ENCODE measurements at places on chromosomes 2 and 18.
A peak's percentile ranks its signal among the peaks of the same experiment; 100 is the strongest.

- no peak for DNase-seq
Observed at GRCh38 chr18:21203542-21204241, 38.3 kb upstream of the GREB1L start.

DNA sequence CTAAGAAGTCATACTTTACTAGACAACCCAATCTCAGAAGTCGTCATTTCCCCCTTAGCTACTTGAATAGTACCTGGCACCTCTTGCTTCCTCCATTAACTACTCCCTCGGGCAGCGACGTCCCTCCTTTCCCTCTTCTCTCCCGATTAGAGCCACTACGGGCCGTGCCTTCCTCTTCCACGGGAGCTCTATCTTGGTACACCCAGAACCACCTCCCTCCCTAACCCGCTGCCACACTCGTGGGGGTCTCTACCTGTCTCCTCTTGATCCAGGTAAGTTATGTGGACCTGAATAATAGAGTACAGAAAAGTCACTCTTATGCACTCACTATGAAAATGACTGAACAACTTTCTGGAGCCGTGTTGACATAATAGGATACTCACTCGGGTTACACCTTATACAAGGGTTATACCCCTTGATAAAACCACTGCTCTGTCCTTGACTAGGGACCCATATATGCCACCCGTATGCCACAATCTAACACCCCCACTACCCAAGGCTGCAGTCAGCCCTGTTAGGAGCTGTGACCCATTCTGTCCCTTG is 595 bp upstream of the HDHD2 start:
- DNase-seq = no peak

DNA sequence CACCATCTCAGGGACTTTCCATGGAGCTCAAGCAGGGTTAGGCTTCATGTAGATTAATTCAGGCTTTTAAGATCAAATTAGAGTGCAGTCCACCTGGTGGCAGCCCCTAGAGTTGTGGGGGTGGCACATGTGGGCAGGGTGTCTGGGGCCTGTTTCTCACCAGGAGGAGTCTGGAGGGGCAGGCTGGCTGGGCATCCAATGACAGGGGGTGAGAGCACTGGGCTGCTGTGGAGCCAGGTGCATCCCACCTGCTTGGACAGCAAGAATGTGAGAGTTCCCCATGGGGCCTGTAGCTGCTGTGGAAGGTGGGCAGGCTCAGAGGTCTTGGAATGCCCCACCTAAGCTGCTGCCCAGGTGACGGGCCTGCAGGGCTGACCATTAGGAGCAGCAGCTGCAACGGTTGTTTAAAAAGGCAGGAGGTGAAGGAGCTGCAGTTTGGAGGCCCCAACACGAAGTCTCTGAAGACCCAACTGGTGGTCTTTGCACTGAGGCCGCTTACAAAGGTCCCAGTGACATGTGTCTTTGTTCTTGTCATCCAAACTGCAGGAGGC is 686.3 kb upstream of the HS6ST1 start:
- no peak for DNase-seq

DNA sequence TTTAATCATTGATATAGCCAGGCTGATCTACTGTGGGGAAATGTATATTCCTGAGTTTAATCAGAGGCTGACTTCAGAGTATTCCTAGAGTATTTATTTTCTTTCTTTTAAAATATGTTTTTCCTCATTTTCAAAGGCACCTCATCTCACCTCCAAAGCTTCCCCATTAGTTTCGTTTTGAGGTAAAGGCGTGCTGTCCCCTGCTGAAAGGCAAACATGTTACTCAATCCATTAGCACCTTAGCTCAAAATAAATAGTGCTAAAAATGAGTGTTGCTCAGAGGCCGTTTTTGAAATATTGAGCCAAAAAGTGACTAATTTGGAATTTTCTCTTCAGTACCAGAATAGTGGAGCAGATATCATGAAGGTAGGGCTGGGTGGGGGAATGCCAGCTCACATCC is 386.2 kb downstream of the SOX11 start:
- DNase-seq = no peak

GRCh38 chr18:159037-159652 is 788 bp downstream of the USP14 start:
- no peak for DNase-seq

DNA sequence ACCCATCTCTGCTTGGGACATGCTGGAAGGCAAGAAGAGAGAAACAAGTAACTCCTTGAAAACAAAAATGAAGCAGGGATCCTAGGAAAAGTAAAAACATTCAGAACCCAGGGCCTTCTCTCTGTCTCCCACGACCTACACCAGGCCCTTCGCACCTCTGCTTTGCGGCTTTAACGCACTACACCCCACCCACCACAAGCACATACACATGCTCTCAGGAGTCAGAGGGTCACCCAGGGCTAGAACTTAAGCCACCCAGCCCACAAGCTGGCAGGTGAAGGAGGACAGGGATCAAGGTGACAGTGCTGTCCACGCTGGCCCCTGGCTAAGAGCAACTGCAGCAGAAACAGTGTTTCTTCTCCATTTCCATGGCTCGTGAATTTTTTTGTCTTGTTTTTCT is 72.2 kb downstream of the BCL11A start:
- no peak for DNase-seq

DNA sequence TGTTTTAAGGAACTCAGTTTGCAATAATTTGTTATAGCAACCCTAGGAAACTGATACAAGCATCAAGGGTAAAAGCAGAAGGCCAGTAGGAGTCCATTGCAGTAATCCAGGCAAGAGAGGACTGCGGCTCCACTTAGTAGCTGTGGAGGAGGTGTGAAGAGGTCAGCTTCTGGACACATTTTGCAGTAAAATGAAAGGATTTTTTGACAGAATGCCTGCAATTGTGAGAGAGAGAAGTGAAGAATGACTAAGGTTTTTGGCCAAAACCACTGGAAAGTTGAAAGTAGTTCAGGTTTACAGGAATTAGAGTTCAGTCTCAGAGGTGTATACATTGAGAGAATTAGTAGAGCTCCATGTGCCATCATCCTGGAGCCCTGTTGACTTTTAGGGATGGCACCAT is 129.5 kb downstream of the RHBDD1 start:
- DNase-seq = no peak

DNA sequence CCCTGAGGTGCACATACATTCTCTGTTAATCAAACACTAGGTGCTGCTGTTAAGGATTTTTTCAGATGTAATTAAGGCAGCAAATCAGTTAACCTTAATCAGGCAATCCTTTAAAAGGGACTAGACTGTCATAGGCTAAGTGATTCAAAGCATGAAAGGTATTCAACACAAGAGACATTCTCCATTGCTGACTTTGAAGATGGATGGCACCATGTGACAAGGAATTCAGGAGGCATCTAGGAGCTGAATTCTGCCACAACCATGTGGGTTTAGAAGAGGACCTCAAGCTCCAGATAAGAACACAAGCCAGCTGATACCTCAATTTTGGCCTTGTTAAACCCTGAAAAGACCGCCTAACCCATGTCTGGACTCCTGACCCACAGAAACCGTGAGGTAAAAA is 84.0 kb downstream of the SMAD2 start:
- no peak for DNase-seq

- DNase-seq = no peak
Observed at GRCh38 chr18:73679941-73680712, 467.5 kb downstream of the FBXO15 start.

GRCh38 chr18:8847066-8847755 is 141.9 kb downstream of the MTCL1 start:
- no peak for DNase-seq

- peak; percentile 59 for DNase-seq
Observed at GRCh38 chr2:102005989-102006885, 14.5 kb downstream of the IL1R2 start.

DNA sequence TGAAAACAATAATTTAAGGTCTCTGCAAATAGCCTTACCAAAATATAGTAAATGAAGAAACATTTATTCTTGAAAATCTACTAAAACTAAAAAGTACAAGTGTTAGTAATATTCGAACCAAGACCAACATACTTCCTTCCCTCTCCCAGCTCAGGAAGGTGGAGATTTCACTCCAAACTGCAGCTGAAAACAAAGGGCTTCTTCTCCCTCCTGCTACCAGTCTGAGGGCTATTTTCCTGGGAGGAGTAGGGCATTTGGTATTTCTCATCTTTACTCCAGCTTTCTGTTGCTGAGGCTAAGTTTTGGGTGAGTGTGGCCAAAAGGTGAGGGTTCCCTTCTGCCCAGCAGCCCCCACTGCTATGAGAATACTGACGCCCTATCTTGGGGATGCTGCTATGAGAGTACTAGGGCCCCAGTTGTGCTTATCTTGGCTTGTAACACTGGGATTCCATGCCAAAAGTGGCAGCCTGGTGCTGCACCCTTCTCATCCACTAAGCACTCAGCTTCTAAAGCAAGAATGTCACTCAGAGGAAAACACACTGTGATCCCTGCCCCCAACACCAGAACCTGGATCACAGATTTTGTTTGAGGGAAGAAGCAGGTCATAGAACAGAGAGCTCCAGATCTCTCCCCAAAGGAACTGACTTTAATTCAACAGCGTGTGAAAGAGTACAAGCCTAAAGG is 130.7 kb upstream of the KLF7 start:
- no peak for DNase-seq

DNA sequence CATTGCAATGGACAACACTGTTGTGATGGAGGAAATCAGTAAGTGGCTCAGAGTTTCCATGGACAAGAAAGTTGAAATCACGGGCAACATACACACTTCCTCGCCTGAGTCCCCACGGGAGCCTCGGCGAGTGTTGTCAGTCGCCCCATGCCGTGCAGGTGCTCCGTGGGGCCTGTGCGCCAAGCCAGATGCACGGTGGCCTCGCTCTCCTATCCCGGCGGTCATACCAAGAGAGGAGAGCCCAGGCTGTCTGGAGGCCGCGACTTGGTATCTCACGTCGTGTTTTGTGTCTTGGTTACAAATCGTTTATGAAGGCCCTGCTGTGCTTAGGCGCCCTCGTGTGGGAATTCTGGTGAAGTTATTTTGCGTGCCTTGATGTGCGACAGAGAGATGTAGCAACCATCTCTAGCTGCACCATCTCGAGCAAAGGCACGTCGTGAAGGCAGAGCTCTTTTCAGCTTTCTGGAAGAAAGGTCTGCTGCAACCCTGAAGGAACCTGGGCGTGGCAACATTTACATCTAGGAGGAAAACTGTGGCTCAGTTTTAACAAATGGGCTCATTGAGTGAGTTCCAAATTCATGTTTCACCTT is 21.8 kb downstream of the ATG4B start:
- peak; percentile 66 for DNase-seq

GRCh38 chr18:55144193-55144930 is 185.1 kb upstream of the CCDC68 start:
- DNase-seq = no peak

DNA sequence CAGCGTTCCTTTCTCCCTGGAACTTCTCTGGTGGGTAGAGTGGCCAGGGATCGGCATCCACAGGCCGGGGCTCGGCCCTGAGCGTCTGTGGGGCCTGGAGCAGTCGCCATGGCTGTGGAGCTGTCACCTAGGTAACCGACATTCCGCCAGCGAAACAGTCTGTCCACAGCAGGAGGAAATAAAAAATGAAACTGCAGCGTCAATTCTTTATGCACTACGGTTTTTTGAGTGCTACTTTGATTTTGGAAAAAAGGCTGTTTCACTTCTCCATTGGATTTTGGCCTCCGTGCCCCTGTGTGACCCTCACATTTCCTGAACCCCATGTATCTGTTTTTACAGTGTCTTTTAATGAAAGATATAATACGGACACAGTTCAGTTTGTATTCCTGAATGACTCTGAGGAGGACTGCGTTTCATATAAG is 163.4 kb downstream of the LDLRAD4 start:
- peak; percentile 63 for DNase-seq

GRCh38 chr2:132429941-132430573 is 13.5 kb downstream of the GPR39 start:
- no peak for DNase-seq

- no peak for DNase-seq
Observed at GRCh38 chr2:54512663-54513362, 56.7 kb downstream of the SPTBN1 start.

Data from activated CD8-positive, alpha-beta memory T cell treated with anti-CD3 and anti-CD28 coated beads for 24 hours (primary cell).